ENCODE measurements at places on chromosomes 2 and 18. TPM values are rescaled to one million over a fixed set of nuclear protein-coding genes. Genes with fewer than 3 reads are reported as not detected.

DNA sequence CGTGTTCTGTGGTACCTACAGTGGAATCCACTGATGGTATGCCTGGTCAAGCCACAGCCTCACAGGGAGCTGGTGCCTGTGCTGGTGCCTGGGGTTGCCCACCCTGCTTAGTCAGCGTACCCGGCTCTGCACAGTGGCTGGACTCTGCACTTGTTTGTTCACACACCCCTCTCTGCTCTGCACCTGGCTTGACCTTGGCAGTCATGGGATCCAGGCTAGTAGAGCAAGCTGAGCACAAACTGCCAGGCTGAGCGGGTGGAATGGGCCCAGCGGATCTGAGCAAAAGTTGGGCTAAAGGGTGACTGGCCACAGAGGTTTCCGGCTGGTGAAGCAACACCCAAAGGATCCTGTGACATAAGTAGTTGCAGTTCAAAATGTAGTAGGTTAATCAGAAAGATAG, 163.5 kb downstream of the CDH19 start:
- no peak for DNase-seq

DNA sequence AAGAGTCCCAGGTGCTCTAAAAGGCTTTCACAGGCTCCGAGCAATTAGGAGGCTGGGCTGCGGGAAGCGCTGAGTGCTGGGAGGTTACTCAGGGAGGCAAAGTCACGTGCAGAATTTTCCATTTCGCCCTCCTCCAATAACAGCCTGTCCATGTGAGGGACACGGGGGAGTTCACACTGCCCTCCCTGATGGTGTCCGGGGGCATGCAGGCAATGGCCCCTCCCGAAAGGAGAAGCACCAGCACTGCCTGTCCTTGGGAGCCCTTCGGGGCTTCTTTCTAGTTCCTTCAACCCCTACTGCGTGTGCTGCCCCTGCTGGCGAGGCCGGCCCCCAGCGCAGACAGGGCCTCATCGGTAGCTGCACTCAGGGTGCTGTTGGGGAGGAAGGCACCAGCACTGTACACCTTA, 63.1 kb upstream of the HPCAL1 start:
- no peak for DNase-seq

GGCX gene
- 55.9 TPM for total RNA-seq

GRCh38 chr2:100878000-100878791, 58.3 kb downstream of the NPAS2 start:
- no peak for DNase-seq

GRCh38 chr2:3492951-3493614, 26.2 kb downstream of the ADI1 start:
- peak; percentile 4 for DNase-seq

DNA sequence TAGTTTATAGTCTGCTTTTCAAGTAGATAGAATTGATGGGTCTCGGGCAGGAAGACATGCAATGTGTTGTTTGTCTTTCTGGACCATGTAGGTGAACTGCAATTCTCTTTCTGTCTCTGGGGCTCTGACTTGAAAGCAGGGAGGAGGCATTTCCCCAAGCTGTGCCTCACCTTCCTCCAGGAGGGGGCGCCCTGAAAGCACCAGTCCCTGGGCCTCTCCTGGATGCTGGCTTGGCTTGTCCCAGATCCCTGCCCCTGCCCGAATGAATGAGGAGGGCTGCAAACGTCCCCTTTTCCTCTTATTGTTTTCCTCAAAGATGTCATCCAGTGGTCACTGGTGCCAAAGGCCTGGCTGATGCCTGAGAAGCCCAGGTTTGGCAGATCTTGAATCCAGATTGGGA, 270.6 kb downstream of the CELF4 start:
- DNase-seq, result no peak

DNA sequence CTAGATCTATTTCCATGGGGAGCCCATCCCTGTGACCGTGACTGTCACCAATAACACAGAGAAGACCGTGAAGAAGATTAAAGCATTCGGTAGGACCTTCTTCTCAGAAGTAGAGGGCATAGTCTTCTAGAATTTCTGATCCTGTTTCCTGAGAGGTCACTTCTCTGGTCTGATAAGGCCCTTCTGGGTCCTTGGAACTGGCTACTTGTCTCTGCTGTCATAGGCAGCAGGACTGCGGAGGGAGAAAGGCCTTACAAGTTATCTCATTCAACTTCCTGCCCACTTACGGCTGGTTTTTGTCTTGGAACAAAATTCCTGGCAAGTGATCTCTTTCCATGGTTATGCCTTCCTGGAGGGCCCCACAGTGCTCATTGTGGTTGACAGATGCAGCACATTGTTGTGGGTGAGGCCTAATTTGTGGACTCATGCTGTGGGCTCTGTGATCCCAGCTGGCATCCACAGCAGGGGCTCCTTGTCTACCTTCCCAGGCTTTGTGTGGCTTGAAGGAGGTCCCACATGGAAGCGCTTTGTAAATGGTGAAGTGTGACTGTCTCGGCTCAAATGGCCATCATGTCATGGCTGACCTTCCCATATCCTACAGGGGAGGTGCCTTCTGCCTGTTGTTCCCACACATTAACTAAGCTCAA, 22.0 kb downstream of the SAG start:
- no peak for DNase-seq

DNA sequence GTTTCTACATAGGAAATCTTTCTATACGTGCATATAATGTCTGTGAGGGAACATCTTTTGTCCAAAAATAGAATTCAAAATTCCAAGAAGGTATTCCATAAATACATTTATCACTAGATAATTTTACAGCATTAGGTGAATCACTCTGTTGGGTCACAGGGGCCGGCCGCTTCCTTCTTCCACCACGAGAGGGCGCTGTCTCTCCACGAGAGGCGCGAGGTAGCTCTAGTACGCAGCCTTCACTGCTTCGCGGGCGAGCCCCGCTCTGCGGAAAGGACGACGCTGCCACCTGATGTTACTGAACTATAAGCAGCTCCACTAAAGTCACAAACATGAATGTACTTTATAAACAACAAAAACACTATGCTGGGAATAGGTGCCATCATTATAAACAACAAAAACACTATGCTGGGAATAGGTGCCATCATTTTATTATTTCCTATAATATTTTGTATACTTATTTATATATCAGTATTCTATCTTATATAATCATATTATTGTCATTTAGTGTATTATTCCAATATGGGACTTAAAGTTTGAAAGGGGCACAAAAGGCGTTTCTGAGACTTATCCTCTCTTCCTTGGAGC, 69.4 kb upstream of the REV1 start:
- peak; percentile 61 for DNase-seq

- peak; percentile 73 for DNase-seq
Observed at GRCh38 chr18:45974088-45974536, 7.0 kb upstream of the EPG5 start.

GRCh38 chr2:39780825-39781600, 2.0 kb upstream of the THUMPD2 start:
- DNase-seq, result no peak

CYBRD1 gene
- total RNA-seq, result 118 TPM

DNA sequence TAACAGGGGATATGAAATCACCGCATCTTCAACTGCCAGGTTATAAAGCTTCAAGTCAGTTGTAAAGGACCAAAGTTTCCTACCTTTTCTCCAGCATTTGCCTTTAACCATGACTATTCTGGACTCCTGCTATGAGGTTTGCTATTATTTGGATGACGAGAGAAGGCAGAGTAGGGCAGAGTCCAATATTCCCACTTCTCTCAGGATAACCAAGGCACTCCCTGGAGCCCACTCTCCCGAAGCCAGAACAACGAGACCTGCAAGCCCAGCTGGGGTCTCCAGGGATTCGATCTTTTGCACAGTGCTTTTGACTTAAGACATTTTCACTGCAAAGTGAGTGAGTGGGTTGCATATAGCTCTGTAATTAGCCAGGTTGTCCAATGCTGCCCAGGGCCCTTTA, 77.1 kb upstream of the ZNF397 start:
- no peak for DNase-seq

- peak; percentile 38 for DNase-seq
Observed at GRCh38 chr2:133326652-133327397, 241.4 kb downstream of the NCKAP5 start.

PSMA8 gene
- not detected for total RNA-seq

STK16 gene
- total RNA-seq, result 25.1 TPM

DNA sequence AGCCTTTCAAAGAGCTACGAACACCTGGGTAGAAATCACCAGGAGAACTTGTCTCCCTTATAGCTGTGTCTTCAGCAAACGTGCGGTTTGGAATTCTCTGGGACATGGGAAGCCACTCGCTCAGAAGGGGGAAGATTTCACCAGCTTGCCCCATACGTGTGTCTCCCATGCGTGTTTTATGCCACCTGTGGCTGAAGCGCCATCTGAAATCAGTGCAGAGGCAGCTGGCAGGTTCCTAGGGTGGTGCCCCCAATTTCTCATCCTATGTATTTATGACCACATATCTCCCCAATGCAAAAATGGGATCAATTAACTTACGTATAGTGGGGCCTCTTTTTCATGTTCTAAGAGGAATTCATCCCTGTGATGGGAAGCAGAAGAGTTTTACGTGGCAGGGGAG, 81.6 kb downstream of the TPO start:
- no peak for DNase-seq

ZNG1B gene
- 23.3 TPM for total RNA-seq

GRCh38 chr2:134254824-134255223, 952 bp downstream of the MGAT5 start:
- no peak for DNase-seq

GRCh38 chr18:8496186-8496585, 113.1 kb upstream of the RAB12 start:
- DNase-seq, result no peak

RNF125 gene
- 0.29 TPM for total RNA-seq

OTOS gene
- total RNA-seq, result 0.43 TPM

RAB6D gene
- total RNA-seq, result not detected

BCL2 gene
- 1.0 TPM for total RNA-seq

REG3A gene
- total RNA-seq, result not detected

DNA sequence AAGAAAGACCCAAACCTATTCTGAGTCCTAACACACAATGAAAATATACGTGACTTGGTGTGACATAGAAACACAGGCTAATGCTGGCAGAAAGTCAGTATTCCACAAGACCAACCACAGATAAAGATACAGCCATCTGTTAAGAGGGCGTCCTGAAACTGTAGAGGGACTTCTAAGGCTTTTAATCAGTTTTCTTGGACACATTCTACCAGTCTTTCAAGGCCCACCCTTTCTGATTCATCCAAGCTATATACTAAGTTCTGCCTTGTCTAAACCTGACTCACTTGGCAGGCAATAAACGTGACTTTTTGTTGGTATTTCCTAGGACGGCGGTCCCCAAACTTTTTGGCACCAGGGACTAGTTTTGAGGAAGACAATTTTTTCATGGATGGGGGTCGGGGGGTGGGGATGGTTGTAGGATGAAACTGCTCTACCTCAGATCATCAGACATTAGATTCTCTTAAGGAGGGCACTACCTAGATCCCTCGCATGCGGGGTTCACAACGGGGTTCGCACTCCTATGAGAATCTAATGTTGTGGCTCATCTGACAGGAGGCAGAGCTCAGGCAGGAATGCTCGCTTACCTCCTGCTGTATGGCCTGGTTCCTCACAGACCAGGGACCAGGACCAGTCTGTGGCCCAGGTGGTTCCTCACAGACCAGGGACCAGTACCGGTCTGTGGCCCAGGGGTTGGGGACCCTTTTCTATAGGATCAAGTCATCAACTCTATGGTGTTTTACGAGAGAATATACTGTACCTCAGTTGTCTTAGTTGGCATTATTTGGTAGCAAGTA, 61.4 kb downstream of the SP3 start:
- DNase-seq, result no peak

GRCh38 chr18:6729247-6730091, at the start of gene ARHGAP28:
Gene ARHGAP28, plus strand, starts transcription at chr18:6729716. Its CDS starts 106 bp downstream, at chr18:6729822.
- DNase-seq, result peak; percentile 47

DNA sequence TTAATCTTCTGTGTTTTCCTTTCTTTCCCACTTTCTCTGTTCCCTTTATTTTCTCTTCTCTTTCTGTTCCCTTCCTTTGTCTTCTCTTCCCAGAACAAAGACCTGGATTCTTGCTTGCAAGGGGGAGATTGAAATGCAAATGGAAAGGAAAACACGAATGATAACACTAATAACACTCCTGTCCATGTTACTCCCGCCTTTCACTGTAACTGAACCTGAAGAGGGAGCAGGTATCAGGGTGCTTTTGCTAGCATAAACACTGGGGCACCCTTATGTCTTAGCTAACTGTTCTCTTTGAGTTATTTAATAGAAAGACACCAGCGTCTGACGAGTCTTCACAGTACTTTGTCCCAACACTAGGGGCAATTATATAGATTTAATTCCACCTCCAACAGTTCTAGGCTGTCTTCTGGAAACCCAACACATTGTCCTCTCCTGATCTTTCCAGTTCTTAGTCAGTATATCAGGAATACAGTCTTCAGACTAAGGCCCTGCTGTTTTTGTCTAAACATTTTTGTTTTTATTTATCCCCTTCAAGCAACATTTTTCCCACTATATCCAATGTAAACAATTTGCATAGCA, 99.2 kb downstream of the PTPRM start:
- no peak for DNase-seq

GRCh38 chr2:129255610-129256313, 723.7 kb upstream of the RAB6C start:
- no peak for DNase-seq

DNA sequence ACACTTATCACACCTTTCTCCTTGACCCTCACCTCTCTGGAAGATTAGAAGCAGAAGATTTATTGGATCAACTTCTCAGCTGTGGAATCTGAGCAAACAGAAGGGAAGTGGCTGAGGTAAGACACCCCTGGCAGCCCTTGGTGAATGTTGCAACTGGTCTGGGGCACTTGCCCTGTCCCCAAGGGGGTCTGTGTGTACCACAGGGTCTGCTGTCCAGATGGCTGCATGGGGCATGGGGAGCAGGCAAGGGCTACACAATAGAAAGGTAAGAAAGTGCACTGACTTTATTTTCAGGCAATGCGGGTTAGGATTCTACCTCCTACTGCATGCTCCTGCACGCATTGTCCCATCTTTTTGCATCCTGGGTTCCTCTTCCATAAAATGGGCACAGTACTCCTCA, 238.4 kb upstream of the SMAD2 start:
- DNase-seq, result no peak

DNA sequence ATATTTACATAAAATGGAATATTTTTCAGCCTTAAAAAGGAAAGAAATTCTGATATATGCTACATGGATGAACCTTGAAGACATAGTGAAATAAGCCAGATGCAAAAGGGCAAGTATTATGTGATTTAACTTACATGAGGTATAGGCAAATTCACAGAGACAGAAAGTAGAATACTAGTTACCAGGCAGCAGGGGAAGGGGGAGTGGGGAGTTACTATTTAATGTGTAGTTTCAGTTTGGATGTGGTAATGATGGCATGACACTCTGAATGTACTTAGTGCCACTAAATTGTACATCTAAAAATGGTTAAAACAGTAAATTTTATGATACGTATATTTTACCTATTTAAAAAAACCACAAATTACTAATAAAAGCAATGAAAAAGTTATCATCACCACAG, 12.1 kb downstream of the METTL4 start:
- DNase-seq, result no peak

GRCh38 chr18:9792565-9793245, 84.6 kb downstream of the RAB31 start:
- no peak for DNase-seq

DNA sequence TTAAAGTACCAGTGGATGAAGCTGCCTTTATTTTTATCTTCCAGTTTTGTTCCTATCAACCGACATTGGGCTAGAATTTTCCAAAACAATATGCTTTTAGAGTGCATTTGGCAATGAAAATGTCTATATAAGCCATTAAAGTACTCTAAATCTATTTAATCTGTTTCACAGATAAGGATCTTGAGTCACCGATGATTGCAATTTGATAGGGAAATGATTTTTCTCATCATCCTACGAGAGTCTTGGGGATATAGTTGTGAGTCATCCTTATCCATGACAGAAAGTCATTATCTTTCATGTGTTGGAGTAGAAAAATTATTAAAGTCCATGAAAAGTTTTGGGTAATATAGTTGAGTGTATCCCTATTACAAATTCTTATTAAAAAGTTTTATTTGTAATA, 26.1 kb downstream of the SLC39A10 start:
- peak; percentile 67 for DNase-seq

TUBA3E gene
- total RNA-seq, result not detected
